Fibroblast of upper back skin (primary cell): ENCODE measurements at places on chromosomes 6 and 20.

DNA sequence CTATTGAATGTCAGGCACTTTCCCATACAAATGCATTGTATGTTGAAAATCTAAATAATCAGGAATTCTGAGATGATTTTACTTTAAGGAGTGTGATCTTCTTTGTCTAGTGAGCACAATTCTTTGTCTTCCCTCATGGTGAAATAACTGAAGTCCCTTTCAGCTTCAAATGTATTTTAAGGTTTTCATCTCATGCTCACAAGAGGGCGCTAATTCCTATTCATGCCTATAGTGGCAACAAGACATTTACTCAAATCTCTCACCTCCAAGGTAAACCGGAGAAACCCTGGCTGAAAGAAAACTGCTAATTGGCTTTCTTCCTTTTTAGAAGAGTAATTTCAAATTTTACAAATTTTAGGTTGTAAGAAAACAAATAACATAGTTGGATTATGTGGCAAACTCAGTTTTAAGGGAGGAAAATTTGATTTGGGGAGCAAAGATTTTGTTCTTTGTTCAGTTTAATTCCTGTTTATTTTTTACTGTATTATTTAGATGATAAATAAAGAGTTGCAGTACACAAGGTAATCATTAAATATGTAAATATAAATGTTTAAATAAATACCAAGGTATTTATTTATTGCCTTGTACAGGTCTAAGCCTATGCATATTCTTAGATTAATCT lies 69.1 kb downstream of the SLC35F1 start:
- peak; percentile 19 for DNase-seq

DNA sequence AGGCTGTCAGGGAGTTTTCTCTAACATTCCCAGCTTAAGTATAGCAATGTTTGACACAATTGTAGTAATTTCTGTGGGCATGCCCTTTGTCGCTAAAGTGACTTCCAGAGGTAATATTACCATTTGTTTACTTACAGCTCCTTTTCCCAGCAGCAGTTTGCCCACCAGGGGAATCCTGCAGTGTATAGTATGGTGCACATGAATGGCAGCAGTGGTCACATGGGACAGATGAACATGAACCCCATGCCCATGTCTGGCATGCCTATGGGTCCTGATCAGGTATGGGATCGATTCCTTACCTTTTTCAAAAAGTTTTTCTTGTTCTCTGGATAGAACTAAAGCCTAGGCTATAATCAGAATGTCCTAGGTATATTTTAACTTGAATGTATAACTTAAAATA lies 132.5 kb downstream of the SULF2 start:
- no peak for DNase-seq

GRCh38 chr20:4014031-4014474 lies 1.3 kb downstream of the RNF24 start:
- peak; percentile 82 for DNase-seq

- no peak for DNase-seq
Measured at GRCh38 chr20:25464501-25465242, 57.2 kb downstream of the GINS1 start.

- DNase-seq = no peak
Measured at GRCh38 chr6:116015561-116015960, 45.1 kb downstream of the FRK start.
